Iris pigment epithelial cell (primary cell): ENCODE measurements at places on chromosomes 1 and 21.

DNA sequence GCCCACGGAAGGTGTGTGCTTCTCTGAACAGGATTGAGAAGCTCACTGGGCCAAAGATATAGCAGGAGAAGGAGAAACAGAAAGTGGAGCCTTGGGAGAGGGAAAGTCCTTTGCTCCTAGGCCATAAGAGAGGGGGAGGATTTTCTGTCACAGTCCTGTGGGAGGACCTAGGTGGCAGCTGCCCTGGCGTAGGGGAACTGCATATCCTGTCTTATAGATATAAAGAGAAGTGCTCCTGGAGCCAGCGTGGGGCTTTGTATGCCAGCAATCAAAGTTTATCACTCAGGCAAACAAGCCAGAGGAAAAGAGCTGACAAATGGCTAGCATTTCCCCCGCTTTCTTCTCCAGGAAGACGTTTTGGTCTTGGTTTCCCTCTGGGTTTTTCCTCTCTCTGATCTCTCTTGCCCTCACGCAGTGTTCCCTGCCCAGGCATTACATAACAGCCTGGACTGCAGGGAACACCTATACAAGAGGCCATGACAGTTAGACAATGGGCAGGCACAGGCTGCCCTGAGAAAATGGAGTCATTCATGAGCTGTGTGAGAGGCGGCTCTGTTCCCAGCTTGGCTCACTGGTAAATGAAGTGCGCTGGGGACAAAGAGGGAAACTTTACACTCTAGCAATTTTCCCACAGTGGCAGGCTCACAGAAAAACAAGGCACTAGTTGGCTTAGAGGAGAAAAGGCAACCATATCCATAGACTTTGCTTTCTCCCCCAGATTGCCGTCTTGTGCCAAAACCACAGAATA lies 52.5 kb upstream of the ZNF648 start:
- no peak for DNase-seq

GRCh38 chr1:15207031-15207828 lies 39.8 kb upstream of the FHAD1 start:
- no peak for DNase-seq

- DNase-seq, result no peak
These were observed 54.7 kb downstream of the C1orf94 start for GRCh38 chr1:34231441-34231840.

DNA sequence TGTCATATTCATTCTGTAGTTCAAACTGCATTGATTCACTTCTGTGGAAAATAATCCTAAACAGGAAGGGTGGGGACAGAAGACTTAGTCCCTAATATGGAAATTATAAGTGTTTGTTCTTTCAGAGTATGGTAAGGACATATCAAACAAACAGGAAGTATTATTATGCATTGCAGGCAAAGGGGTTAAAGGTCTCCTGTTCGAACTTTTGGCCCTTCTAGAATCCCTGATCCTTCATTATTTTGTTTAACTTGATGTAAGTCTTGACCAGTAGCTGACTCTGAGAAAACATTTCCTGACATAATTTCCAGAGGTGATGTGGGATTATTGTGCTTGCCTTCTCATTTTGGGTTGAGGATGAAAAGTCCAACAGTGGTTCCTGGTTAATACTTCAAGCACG lies 215.4 kb upstream of the ADGRL2 start:
- DNase-seq, result no peak

DNA sequence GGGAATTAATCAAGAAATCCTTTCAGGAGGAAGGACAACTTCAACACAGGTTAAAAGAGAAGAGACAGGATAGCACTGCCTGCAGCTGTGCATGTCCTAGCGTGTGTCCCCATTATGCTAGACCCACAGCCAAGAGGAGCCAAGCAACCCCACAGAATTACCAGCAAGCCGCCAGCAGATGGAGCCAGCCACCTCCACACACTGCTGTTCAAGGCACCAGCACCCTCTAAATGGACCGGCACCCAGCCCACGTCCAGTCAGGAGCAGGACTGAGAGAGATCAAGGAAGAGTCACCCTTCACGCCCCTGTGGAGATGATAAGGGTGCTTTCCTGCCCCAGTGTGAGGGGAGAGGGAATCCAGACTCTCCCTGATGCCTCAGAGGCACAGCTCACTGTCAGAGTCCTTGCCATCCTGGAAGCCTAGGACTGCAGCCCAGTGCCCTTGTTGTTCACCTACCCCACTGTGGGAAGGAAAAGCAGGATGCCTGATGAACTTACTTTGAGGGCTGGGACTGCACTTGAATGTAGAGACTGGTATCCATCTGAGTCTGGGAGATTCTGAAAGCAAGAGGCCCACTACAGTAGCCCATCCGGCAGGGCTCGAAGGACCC lies 37.1 kb upstream of the CTTNBP2NL start:
- peak; percentile 75 for DNase-seq

GRCh38 chr1:9595968-9596340 lies 7.2 kb downstream of the TMEM201 start:
- DNase-seq, result no peak

GRCh38 chr1:205523891-205524793 lies 19.7 kb downstream of the CDK18 start:
- peak; percentile 53 for DNase-seq
